Activated CD4-positive, alpha-beta memory T cell treated with anti-CD3 and anti-CD28 coated beads, Interleukin-2, amount 10 ng/mL, durations not matched to agents 7 days and 5 days (primary cell): ENCODE measurements at places on chromosomes 6 and 20. TPM values are rescaled to one million over a fixed set of nuclear protein-coding genes. Genes with fewer than 3 reads are reported as not detected.

The IMPG1 gene
- not detected for total RNA-seq

DNA sequence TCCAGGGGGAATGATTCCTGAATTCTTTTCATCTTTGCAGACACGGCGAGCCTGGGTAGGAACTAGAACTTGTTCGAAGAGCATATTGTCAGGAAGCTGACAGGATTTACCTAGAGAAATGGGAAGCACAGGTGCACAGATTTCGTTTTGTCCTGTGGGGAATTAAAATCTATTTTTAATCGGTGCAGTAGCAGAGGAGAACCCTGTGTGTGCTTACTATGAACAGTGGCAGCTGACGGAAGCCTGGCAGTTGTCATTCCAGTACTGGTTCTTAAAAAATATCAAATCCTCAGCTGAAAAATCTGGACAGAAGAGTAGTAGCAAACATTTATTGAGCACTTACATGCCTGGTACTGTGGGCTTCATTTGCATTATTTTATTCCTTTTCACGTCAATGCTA is 609.0 kb downstream of the QKI start:
- H3K27ac ChIP-seq = no peak overlapping the region

The ACSS1 gene
- total RNA-seq = 40.3 TPM

The MAP7 gene
- 1.8 TPM for total RNA-seq
